T47D (cell line): ENCODE measurements at places on chromosomes 16 and 17.

DNA sequence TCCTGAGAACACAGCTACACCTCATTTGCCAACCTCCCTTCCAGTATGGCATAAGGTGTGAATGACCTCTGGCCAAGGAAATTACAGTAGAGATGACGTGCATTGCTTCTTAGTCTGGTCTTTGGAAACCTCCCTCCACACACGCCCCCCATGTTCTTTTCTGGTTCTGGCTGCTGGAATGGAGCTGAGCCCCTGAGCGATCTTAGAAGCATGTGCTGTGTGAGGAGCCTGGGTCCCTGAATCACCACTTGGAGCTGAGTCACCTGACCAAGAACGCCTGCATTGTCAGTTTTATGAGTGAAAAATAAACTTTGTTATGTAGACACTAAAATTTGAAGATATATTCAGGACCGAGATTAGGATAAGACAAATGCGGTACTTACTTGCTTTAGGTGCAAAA, 51.4 kb downstream of the HS3ST3A1 start:
- no peak for DNase-seq

DNA sequence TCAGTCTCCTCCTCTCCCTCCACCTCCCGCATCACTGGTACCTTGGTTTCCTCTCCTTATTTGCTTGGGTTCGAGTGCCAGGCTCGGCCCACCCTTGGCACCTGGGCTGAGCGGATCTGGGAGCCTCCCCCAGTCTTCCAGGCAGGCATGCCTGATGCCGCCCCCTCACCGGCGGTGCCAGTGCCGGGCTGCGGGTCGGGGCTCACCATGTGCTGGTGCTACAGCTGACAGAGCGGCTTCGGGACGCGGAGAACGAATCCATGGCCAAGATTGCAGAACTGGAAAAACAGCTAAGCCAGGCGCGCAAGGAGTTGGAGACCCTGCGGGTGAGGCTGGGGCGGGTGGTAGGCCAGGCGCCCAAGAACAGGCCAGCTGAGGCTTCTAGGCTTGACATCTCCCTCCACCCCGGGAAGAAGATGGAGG, 19.2 kb downstream of the FMNL1 start:
- DNase-seq, result no peak

- DNase-seq, result no peak
Observed at GRCh38 chr16:3536271-3536731, 35.5 kb downstream of the CLUAP1 start.

DNA sequence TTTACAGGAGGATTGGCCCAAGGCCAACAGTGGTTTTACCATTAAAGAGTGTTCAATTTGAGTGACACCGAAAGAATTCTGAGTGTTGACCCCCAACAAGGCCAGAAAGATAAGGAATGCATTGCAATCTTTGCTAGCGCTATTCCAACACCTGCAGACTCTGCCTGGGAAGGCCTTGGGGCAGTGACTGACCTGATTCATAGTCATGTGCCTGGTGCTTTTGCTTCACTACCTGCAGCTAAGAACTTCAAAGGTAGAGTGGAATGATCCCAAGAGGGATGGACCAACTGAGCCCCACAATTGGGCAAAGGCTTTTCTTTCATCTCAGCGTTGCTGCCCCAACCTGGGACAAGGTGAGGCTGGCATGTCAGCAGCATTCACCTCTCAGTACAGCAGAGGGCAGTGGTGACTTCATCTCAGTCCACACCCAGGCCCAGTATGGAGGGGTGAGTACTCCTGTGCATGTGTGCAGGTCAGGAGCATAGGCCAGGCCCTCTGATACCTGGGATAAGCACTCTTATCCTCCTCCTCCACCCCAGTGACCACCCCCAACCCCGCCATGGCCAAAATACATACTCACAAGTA, 149.6 kb upstream of the GNAO1 start:
- DNase-seq, result peak; percentile 62
